AG10803 (cell line): ENCODE measurements at places on chromosomes 5 and 9.

- no peak for DNase-seq
Measured at GRCh38 chr9:109886617-109887016, 106.6 kb downstream of the PALM2AKAP2 start.

DNA sequence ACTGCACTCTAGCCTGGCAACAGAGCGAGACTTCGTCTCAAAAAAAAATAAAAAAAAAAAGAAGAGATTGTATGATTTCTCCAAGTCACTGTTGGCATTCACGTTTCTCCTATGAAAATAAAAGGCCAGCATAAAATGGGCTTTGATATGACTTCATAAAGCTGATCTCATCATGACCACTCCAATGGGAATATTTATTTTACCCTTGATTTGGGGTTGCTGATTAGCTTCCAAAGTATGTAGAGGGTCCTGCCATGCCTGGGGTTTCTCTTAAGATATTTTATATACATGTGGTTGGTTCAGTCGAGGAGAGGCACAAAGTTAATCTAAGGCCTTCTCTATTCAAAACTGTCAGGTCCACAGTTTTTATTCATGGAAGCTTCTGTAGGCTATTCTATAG, 247.0 kb upstream of the TNC start:
- DNase-seq = no peak

GRCh38 chr5:150516011-150516410, 8.1 kb downstream of the NDST1 start:
- peak; percentile 76 for DNase-seq

DNA sequence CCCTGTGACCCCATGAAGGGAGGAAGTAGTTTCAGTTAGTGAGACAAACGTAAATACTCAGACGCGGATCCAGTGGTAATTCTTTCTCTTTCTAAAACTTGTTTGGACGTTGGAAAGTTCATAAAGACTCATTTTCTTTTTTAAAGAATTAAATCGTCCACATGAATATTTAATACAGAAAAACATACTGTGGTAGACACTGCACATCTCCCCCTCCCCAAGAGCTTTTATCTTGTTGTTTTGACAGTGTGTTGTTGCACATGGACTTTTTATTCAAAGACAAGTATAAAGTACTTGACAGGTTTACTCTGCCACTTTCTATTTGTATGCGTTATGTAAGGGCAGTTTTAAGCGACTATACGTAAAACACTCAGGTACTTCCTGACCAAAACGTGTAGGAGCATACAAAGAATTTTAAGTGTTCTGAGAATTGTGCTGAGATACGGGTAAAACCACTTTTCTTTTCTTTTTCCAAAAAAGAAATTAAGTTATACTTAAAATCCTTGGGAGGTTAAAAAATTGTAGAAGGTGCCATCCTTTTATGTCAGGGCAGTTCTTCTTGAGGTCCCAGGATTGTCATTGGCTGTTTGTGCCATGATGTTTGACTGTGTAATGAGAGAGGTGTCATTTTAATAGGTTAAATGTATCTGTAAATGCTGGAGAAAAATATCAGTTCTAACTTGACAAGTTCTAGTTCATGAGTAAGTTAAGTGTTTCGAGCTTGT, 1.3 kb downstream of the NIPBL start:
- no peak for DNase-seq
